ENCODE measurements at places on chromosomes 2 and 18.
A peak's percentile ranks its signal among the peaks of the same experiment; 100 is the strongest.

GRCh38 chr2:240642061-240642805 is 17.0 kb downstream of the GPR35 start:
- DNase-seq = no peak

DNA sequence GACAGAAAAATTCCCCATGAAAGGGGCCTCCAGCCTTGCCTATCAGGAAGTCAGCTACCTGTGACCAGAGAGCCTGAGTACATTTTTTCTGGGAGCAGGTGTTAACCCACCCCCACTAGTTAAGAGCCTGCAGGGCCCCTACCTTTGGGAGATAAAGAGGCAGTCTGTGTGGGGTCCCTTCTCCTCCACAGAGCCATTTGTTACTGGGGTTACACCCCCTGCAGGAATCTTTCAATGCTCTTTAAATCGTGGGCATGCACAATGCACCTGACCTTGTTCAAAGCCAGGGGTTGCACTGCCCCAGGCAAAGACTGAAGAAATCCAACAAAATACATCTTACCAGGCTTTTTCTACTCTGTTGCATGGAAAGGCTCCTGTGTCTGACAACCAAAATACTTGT is 15.7 kb upstream of the LYPD6 start:
- DNase-seq = no peak

GRCh38 chr2:215431778-215432758 is 3.8 kb downstream of the FN1 start:
- no peak for DNase-seq

DNA sequence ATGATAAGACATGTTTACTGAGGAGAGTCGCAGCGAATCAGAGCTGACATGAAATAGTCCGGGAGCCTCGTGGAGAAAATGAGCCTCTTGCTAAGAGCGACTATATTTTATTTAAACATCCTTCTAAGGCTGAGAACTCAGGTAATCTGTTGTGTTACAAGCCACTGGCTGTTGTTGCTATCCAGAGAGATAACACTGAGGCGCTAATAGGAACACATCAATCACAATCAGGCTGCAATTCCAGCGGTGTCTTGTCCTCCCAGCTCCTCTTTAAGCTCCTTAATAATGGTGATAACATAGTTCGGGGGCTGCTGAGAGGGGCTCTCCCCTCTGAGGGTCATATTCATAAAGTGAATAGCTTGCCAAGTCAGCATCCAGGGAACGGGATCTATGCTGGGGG is 95.1 kb downstream of the INSIG2 start:
- DNase-seq = no peak

DNA sequence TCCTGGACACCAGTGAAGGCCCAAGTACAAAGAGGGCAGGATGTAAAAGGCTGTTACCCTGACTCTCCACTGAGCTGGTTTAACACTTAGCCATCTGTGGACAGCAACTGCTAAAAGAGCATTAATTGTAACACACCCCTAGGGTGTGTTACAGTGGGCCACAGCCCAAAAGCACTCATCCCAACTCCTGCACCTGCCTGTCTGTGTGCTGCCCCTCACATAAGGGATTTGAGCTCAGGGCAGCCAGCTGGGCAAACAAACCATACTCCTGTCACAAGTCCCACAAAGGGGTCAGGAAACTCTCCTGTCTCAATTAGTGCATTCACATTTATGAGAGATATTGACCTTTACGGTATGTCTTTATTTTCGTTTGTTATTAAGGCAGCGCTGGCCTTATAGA is 833.1 kb upstream of the NXPH2 start:
- DNase-seq = no peak

GRCh38 chr2:183214680-183215079 is 90.4 kb downstream of the NUP35 start:
- DNase-seq = no peak

DNA sequence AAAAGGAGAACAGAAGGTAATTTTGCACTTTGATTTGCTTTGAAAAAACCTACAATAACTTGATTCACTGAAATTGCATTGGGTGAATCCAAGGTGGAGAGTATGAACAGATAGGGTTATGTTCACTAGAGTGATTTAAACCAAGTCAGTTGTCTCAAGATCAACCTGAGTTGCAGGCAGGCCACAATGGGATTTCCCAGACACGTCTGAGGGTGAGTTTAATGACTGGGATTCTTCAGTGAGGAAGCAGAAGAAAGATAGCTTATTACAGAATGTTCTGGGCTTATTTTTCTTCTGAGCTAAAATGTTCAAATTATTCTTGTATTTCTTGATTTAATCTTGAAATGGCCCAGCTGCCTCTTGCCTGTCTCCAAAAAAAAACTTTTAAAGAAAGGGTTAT is 20.1 kb downstream of the COL4A4 start:
- no peak for DNase-seq

GRCh38 chr2:54422072-54422581 is 34.0 kb upstream of the SPTBN1 start:
- no peak for DNase-seq

- DNase-seq = no peak
These were observed 80.7 kb downstream of the PTPN2 start for GRCh38 chr18:12803069-12803936.

- DNase-seq = peak; percentile 93
These were observed 441 bp upstream of the PEX13 start for GRCh38 chr2:61017003-61017555.

DNA sequence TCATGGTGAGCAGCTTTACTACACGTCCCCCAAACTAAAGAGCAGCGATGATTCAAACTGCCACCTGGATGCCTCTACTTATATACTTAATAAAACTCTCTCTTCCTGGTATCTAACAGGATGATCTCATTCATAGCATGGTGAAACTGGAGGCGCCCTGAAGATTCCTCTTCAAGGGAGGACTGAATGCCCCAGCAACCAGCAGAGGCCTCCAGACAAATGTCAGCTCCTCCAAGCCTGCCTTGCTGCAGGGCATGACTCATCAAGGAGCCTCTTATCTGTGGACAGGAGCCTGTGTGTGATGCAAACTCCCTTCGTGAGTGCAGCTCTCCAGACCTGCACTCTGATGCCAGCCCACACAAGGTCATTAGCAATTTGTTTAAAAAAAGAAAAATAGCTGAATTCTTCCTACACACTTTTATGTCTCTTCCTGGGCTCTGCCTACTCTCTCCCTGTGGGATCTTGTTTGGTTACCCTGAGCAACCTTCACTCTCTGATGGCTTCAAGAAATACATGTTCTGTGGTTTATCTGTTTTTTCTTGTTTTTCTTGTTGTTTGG is 30.2 kb downstream of the LONRF2 start:
- DNase-seq = no peak

DNA sequence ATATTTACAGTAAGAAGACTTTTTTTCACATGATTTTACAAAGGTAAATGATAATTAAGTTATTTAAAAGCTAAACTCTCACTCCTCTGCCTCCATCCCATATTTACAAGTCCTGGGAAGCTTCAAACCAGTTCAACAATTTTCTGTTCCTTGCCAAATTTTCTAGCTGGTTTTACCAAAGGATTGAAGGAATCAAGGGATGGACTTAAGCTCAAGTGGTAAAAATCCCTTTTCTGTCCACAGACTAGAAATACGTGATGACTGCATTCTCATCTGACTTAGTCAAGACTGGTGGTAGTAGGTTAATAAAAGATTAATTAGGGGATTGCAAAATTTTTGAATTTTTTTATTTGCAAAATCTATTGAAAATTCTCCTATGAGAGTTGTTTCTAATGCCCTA is 297.3 kb downstream of the MTX2 start:
- DNase-seq = no peak

- no peak for DNase-seq
These were observed 634.0 kb upstream of the FSHR start for GRCh38 chr2:49788300-49788699.

GRCh38 chr18:7658701-7659100 is 91.6 kb downstream of the PTPRM start:
- DNase-seq = no peak

DNA sequence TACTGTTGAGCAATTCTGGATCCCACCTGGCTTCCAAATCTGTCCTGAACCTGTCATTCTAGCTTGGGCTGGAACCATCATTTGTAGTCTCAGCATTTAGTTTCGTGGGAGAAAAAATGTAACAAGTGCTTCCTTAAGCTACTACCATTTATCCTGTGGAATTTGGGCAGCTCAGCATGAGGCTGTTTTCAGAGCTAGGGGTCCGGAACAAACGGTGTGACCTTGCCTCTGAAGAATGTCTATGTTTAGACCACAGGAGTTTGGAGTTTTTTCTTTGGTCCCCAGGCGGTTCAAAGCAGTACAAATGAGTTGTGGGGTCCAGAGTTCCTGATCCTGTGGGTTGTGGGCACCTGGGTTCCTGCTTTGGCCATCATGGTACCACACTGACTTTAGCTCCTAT is 59.1 kb upstream of the TMEM178A start:
- no peak for DNase-seq

- no peak for DNase-seq
These were observed 168.2 kb downstream of the ICOS start for GRCh38 chr2:204104811-204105210.

DNA sequence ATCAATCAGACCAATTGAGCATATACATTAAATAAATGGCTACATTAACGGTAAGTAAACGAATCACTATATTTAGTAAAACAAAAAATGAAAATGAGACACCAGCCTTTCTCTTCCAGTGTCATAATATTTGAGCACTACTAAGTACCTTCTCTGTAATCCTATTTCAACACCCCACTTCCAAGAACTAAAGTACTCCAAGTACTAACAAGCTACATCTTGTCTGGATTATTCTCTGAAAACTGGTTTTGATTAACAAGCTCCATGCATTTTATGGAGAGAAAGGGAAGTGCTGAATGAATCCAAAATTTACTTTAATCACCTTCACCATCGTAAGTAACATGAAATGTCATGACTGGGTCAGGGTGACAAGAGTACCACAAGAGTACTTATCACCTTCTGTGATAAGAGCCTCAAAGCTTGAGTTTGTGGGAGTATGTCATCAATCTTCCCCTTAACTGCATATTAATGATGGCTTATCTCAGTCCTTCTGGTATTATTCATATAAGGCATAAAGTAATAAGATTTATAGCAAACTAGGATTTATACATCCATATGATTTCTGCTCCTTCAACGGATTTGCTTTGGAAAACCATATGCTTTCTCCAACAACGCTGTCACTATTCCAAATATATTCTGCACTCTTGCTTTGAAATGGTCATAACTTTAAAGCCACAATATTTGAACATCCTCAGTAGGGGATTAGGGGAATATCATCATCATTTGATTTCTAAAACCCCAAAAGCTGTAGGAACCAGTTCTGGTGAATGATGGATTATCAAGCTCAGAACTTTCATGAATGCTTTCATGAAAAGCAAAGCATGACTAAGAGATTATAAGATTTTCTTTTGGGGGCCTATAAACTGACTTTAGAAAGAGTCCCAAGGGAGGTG is 127.0 kb downstream of the ANTXR1 start:
- DNase-seq = no peak

DNA sequence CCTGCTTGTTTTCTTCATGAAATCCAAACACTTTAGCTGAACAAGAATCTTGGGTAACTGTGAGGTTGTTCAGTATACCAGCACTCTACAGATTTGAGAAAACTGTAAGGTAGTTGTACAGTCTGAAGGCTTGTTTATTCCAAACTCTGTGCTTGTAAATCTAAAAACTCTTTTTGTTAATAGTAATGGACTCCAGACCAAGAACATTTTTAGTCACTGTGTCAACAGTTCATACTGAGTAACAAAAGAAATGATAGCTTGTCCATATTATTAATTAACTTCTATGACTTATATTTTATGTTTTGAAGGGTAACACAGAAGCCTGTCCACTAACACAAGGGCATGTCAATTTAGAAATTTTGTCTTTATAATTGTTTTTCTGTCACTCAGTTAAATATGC is 72.2 kb upstream of the KYNU start:
- DNase-seq = no peak

- DNase-seq = no peak
These were observed 136.2 kb downstream of the WDSUB1 start for GRCh38 chr2:159150280-159150746.

DNA sequence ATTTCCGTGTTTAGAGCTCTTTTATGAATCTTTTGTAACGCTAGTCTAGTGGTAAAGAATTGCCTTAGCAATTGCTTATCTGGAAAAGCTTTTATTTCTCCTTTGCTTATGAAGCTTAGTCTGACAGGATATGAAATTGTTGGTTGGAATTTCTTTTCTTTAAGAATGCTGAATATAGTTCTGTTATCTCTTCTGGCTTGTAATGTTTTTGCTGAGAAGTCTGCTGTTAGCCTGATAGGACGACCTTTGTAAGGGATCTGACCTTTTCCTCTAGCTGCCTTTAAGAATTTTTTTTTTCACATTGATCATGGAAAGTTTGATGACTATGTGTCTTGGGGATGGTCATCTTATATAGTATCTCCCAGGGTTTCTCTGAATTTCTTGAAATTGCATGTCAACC is 101.1 kb downstream of the TRABD2A start:
- DNase-seq = no peak

DNA sequence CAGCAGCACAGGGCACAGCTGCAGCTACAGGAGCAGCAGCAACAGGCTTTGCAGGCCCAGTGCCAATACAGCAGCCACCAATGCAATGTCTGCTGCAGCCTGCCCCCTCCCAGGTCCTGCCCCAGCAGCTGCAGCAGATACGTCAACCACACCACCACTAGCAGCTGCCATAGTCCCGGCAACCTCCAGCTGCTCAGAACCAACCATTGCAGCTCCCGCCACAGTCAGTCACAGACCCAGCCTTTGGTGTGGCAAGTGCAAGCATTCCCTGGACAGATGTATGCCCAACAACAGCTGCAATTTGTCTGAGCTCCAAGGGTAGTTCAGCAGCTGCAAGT is 53.3 kb upstream of the TUBA3E start:
- DNase-seq = peak; percentile 80

DNA sequence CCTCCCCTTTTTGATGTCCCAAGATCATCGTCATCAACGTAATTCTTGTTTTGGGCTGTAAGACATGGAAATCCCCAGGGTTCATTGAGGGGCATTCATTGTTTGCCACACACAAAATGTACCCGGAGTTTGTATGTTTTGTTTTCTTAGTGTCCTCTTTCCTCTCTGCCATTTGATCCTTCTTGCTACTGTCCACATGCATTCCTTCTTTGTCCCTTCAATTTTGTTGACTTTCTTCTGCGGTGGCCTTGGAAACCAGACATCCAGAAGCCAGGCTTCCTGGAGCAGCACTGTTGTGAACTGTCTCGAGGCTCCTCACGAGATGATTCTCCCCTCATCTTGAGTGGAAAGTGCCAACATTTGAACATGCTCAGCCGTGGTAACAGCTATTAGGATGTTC is 24.8 kb downstream of the IGFBP2 start:
- DNase-seq = no peak

- no peak for DNase-seq
These were observed 5.9 kb upstream of the ATP5MC3 start for GRCh38 chr2:175187378-175187777.

- no peak for DNase-seq
These were observed 10.7 kb downstream of the DTYMK start for GRCh38 chr2:241675885-241676284.

- no peak for DNase-seq
These were observed 4.4 kb upstream of the FARP2 start for GRCh38 chr2:241351640-241352031.

GRCh38 chr2:102880731-102881130 is 118.9 kb downstream of the TMEM182 start:
- no peak for DNase-seq

GRCh38 chr2:198314559-198315153 is 510.3 kb downstream of the PLCL1 start:
- no peak for DNase-seq

Measured in lower leg skin (tissue), 4 donors.